Anterior cingulate cortex (tissue), 58 donors: ENCODE measurements at places on chromosomes 2 and 18.

GRCh38 chr18:27931535-27931934 lies 245.4 kb downstream of the CDH2 start:
- no peak for DNase-seq

DNA sequence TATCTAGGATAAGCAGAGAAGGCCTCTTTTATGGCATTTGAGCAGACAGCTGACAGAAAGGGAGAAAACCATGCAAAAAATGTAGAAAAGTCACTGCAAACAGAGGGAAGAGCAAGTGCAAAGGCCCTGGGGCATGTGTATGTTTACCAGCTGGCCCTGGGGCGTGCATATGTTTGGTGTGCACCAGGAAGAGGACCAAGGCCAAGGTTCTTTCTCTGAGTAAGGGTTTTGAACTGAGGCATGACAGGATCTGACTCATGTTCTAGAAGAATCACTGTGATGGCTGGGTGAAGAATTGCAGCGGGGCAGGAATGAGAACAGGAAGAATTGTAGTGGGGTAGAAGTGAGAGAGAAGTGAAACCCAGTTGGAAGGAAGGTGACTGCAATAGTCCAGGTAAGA lies 69.6 kb downstream of the STEAP3 start:
- DNase-seq = no peak

DNA sequence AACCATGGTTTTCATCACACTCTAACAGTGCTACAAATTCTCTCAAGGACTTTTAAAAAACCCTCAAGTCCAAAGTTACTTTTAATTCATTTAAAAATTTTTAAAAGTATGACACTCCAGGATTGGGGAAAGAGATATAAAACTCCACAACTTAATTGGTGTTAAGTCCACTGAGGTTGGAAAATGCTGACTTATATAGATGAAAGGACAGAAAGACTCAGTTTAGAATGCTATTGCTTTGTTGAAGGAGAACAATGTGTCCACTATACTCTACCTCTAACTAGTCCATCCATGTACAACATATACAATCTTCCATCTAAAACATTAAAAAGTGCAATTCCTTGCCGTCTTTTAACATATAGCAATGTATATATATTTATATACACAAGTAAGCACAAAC lies 41.2 kb downstream of the CABYR start:
- DNase-seq = no peak

DNA sequence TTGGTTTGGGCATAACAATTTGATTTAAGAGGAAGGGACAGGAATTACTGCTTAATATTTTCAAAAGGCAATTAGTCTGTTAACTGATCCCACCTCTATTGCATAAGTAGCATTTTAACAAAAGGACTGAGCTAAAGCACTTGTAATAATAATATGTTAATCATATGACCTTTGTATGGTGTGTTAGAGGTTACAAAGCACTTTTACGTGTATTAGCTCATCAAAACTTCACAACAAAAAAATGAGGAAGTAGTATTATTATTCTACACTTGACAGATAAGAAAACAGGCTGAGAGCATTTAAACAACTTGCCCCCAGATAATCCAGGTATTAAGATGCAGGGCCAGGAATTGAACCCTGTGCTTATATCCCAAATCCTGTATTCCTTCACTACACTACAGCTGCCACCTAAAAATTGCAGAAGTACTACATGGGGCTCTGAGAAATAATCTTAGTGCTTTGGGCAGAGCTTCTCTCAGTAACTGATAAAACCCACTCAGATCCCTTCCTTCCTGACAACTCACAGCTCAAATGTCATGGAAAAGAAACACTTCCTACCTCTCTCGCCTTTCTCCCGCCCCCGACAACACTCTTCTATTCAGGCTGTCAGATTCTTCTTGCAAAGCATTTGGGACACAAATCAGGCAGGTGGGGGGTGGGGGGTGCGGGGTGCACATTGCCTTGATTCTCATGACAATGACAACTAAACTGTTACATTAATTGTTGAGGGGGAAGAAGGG lies 20.7 kb upstream of the KCTD1 start:
- DNase-seq = no peak

GRCh38 chr2:128392207-128392606 lies 73.5 kb upstream of the HS6ST1 start:
- no peak for DNase-seq

GRCh38 chr2:96509114-96509846 lies 4.1 kb upstream of the NEURL3 start:
- DNase-seq = peak; percentile 65

DNA sequence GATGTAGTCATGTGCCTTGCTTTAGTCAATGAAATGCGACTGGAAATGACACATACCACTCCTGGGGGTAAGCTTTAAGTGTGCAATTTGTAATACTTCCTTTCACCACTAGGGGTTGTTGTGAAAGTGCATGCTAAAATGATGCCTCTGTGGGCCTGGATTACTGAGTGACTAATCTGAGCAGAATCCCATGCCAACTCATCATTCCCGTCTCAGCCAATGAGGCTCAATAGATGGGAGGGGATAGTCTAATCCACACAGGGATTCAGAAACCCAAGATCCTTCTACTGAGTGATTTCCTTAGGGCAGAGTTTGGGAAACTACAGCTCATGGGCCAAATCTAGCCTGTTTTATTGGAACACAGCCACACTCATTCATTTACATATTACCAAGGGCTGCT lies 54.0 kb downstream of the HRH4 start:
- no peak for DNase-seq

DNA sequence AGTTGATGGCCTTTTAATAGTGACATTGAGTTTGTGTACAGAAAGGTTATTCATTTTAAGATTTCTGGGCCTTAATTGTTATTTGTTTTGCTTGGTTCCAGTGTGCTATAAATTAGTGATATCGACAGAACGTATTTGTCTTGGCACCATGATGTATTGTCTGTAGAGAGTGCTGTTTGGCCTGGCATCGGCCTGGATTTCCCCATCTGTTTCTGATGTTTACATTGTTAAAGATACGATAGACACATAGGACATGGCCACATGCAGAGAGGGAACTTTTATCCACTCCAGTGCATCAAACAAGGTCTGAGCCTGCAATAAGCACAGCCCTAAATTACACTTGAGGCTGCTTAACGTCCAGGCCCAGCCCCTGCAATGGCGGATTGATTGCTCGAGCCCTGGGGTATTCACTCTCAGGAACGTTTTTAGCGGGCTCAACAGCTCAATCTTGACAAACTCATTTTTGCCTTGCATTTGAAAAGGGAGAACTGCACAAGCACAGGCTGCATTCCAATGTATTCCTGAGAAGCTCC lies 144.7 kb downstream of the SLC4A3 start:
- no peak for DNase-seq

- no peak for DNase-seq
These were observed 98.2 kb downstream of the MRO start for GRCh38 chr18:50721451-50722120.

- DNase-seq = no peak
These were observed 1.6 kb upstream of the PSTPIP2 start for GRCh38 chr18:46073474-46074331.

- no peak for DNase-seq
These were observed 44.8 kb upstream of the ARHGAP25 start for GRCh38 chr2:68689553-68690537.

DNA sequence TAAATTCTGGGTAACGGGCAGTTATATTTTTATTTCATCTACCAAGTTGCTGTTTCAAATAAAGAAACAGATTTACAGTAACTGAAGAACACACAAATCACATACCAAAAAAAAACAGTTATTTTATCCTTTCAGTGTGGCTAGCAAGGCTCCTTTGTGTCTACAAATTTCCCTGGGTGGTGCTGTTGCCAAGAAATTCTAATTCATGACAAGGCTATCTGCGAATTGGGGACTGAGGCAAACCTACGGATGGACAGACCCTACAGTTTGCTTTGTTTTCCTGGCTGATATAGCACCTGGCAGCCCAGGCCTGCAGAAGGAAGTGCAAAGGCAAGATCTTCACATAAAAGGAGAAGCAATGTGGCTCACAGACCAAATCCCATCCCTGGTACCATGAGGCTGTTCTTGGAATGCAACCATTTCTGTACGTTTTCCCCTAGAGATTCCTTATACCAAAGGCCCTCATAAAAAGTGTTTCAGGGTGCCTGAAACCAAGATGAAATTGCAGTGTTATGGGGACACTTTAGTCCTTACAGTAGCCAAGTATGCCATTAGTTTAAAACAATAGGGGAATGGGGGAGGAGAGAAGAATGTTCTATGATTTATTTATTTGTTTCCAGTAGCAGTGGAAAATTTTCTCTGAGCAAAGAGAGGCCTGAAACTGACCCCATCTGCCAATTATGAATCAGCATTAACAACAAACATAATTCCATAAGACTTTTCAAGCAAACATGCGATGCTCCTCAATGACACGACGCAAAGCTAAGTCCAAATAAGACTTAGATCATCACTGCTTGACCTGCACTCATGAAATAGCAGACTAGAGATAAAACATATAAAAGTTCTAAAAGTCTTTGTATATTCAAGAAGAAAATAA lies 4.3 kb downstream of the KLF7 start:
- no peak for DNase-seq

GRCh38 chr2:207041786-207042554 lies 102.7 kb downstream of the CPO start:
- DNase-seq = no peak

GRCh38 chr2:150293771-150294170 lies 193.7 kb downstream of the RND3 start:
- DNase-seq = no peak

DNA sequence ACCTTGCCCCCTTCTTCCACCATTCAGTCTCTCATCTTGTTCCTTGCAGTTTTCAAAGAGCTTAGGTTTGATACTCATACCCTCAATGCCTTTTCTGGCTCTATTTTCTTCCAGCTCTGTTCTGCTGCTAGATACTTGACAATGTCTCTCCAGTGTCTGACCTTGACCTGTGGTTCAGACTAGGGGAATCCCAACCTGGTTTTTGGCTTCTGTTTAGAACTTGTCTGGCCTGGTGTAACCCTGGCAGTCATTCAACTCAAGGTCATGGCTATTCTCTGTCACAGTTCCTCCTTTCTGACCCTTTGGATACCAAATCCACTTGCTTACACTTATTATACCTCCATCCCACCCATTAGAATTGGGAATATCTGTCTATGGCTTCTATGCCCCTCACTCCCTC lies 31.8 kb upstream of the IMP4 start:
- no peak for DNase-seq

- DNase-seq = no peak
These were observed 219.0 kb downstream of the MYO3B start for GRCh38 chr2:170396799-170397459.

GRCh38 chr2:118932949-118933348 lies 9.0 kb upstream of the MARCO start:
- no peak for DNase-seq

DNA sequence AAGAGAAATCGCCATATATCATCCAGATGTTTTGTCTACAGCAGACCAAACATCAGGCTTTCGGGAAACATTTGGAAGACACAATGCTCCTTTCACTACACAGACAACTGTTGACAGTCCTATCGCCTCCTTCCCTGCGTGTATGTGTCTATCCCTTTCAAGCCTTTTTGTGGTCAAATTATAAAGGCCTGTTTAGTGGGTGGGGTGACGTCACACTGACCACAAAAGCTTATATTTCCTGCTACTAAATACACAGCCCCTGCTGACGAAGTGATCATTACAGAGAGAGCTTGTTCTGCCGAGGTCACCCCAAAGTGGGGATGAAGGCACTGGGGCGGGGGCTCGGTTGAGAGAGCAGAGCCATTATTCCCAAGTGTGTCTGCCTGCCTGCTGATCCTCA lies 302.7 kb upstream of the TNP1 start:
- DNase-seq = peak; percentile 61

GRCh38 chr2:186862869-186863709 lies 14.1 kb upstream of the ZSWIM2 start:
- no peak for DNase-seq

- no peak for DNase-seq
These were observed 824.9 kb downstream of the DCDC2C start for GRCh38 chr2:4528246-4528645.
